ENCODE measurements at places on chromosomes 5 and 9.
A peak's percentile ranks its signal among the peaks of the same experiment; 100 is the strongest.

GRCh38 chr5:152170350-152170749 is 234.7 kb downstream of the NMUR2 start:
- no peak for DNase-seq

DNA sequence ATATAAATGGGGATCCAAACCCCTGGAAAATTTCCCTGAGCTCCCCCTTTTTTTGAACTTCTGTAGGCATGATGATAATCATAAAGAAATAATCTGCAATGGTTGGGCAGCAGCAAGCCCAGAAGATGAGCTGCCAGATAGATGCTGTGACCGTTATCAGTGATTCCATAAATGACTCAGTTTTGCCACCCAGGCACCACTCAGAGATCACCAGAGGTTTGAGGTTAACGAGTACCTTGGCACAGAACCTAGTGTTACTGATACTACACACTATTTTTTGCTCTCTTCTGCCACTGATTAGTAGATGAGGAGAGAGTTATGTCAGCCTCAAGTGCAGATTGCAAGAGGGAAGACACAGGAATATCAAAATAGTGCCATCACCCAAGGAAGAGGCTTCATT is 199.3 kb upstream of the PTGER4 start:
- DNase-seq, result peak; percentile 25

DNA sequence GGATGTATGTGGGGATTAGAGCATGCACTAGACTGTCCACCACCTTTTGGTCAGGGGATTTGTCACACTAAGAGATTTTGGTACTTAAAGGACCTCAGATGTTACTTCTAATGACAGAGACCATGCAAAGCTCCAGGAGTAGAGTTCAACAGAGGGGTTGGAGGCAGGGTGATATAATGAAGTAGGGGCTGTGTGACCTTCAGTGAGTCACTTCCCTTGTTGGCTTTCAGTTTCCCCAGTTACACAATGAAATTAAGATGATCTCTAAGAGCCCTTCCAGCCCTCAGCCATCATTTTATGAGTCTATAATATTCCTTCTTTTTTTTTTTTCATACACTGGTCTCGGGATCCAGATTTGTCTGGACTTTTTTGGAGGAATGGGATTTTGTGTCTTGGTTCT is 26.8 kb downstream of the GLRA1 start:
- DNase-seq, result no peak

GRCh38 chr9:80707120-80707519 is 982.2 kb downstream of the TLE1 start:
- no peak for DNase-seq

- no peak for DNase-seq
Observed at GRCh38 chr5:177445052-177445916, 1.3 kb upstream of the PRR7 start.

- DNase-seq, result no peak
Observed at GRCh38 chr5:159628703-159629102, 287.6 kb upstream of the ADRA1B start.

DNA sequence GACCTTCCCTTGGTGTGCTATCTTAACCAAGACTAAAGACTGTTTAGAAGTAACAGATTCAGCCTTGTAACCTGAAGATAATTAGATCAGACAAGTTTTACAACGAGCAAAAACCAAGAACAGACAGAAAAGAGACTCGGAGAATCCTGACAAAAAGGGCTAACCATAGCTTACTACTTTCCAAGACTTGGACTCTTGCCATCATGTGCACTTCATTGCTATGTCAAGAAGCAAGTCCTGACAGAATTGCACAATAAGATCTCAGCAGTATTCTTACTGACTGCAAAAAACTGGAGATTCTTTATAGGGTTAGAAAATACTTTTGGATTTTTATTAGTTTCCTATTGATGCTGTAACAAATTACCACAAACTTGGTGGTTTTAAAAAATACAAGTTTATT is 1539.0 kb upstream of the NUDT12 start:
- no peak for DNase-seq

- no peak for DNase-seq
Observed at GRCh38 chr5:172792701-172793570, 21.9 kb upstream of the DUSP1 start.

DNA sequence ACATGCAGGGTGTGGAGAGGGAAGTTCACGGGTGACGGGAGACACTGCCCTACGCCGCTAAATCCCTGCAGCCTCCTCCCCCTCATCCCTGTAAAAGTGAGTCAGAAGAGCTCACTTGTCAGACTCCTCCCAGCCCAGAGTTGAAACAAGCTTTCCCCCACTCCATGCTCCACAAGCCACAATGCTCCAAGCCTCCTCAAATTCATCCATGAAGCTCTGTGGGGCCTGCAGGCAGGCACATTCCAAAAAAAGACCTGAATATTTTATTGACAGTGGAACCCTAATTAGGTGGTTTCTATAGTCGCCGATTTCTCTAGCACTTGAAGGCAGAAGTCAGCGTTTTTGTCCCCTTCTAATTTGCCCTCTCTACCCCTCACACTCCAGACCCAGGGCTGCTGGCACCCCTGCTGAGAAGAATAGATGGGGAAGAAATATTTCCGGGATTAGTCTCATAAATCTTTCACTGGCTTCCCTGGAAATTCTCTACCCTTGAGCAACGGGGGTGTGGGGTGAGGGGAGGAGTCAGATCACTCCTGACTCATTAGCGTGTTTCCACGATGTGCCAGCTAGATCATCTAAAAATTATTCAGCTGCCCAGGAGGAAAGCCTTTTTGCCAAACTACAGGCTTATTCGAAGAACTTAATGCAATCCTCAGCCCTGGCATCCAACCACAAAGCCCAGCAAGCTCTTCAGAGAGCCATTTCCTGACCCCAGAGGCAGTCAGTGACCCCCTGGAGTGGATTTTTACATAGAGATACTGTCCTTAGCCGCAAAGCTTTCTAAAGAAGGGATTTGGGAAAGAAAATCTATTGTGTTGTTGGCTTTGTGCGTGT is 97.1 kb downstream of the ENC1 start:
- DNase-seq, result peak; percentile 90

DNA sequence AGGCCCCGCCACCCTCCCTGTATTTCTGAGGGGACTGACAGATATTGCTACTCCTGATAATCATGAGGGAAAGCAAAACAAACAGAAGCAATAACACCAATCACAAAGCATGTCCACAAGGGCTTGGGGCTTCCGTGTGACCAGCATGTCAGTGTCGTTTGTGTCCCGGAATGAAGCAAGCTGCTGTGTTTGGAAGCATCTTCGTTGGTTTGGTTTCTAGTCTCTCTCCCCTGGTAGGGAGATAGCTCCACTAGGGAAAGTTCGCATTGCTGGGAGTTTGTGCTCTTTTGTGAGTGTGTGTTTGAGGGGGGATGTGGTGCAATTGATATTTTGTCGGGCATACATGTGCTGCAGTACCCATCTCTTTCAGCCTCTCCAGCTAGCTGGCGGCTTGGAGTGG is 1.4 kb downstream of the GRIA1 start:
- DNase-seq, result no peak

GRCh38 chr5:177457852-177458681 is 11.5 kb downstream of the PRR7 start:
- no peak for DNase-seq

GRCh38 chr9:74543145-74543544 is 46.0 kb downstream of the RORB start:
- DNase-seq, result no peak

DNA sequence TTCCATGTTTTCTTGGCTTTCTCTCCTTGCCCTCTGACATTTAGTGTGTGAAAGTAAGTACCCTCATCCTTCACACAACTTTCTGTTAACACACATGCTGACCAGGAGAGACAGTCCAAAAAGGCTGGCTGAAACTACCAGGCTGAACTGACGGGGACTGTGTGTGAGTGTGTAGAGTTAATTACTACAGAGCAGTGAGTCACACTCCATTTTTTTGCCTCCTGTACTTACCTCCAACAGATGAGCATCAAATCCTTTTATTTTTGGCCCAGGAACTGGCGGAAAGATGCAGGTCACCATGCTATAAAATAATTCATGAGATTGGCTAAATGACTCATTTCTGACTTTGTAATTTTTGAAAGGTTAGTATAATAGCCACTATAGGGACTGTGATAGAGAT is 20.2 kb upstream of the AGXT2 start:
- DNase-seq, result peak; percentile 56

GRCh38 chr9:113568081-113568435 is 104.5 kb downstream of the RGS3 start:
- no peak for DNase-seq

- no peak for DNase-seq
Observed at GRCh38 chr9:71594541-71594940, 173.8 kb downstream of the CEMIP2 start.

DNA sequence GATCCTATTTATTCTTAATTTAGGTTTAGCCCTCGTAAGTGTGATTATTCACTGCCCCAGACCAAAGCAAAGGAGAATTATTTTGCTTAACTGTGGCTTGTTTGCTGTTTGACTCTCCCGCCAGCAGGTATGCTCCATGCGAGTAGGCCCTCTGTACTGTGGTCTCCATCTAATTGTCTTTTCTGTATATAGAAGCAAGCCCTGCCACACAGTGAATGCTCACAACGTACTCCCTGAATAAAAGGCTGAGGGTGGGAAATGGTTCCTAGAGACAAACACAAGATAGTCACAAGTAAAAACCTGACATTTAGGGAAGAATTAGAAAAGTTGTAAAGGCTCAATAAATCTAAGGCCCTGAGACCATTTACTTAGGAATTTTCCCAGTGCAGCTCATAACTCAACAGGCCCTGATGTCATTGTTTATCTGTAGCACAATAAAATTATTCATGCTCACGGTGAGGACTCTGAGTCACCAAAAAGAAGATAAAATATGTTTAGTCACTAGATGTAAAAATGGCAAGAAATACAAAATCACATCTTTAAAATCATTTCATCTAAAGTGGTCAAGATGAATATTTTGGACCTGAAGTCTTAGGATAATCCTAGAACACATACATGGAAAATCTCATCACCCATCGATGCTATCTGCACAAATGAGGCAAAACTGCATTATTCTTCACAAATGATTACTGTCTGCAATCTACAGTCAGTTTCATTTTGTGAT is 473.2 kb downstream of the ENC1 start:
- peak; percentile 86 for DNase-seq

DNA sequence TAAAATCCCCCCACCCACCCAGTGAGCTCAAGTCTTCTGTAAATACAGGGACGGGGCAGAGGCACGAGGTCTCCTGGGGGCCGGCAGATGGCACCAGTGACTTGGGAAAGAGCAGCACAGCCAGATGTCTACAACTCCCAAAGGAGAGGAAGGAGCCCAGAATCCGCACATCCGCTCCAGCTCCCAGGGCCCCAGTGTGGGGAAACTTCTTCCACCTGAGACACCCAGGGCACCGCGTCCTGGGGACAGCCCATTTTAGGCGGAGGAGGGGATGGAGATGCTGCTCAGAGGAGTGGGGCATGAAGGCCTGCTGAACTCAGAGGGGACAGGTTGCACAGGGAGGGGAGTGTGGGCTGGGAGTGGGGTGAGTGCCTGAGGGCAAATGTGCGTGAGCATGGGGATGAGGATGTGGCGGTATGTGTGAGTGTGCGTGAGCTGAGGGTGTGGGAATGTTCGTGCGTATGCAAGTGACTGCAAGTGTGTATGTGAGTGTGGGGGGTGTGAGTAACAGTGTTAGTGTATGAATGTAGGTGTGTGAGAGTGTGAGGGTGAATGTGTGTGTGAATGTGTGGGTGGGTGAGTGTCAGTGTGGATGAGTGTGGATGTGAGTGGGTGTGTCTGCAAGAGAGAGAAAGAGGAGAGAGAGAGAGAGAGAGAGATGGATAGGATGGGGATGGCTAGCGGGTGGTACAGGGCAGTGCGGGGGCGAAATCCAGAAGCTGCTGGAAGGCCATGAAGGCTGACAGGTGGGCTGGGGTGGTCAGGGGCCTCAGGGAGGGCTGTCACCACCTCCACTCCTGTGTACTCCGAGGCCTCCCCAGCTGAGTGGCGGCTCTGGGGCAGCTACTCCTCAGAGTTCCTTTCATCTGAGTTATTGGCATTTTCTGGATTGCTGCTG is 63.5 kb downstream of the DUSP1 start:
- peak; percentile 66 for DNase-seq

GRCh38 chr9:98983295-98984268 is 39.9 kb downstream of the COL15A1 start:
- peak; percentile 94 for DNase-seq

DNA sequence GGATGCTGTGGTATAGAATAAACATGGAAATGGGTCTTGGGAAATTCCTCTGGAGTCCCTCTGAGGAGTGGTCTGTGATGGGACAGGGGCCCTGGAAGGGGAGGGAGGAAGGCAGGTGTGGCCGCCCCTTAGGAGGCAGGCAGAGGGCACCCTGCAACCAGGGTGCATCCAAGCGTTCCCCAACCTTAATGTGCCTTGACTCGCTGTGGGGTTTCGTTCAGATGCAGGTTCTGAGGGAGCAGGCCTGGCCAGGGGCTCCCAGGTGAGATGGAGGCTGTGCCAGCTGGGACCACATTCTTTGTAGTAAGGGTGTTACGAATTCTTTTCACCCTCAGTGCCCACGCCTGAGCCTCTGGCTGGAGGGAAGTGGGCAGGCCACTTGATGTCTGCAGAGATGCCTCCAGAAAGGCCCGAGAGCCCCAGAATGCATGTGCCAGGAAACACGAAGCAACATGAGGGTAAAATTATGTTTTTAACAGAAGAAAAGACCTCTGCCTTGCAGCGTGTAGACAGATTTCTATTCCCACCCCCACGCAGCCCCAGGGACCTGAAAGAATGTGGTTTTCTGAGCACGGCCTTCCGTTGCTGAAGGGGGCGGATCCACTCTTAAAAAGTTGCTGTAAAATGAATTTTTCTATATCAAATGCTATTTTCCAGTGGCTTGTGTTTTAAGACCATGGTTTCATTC is 150.4 kb upstream of the IER5L start:
- DNase-seq, result no peak

- DNase-seq, result no peak
Observed at GRCh38 chr5:74725331-74725730, 40.3 kb downstream of the HEXB start.

GRCh38 chr9:89926691-89927220 is 321.9 kb downstream of the GADD45G start:
- DNase-seq, result no peak

DNA sequence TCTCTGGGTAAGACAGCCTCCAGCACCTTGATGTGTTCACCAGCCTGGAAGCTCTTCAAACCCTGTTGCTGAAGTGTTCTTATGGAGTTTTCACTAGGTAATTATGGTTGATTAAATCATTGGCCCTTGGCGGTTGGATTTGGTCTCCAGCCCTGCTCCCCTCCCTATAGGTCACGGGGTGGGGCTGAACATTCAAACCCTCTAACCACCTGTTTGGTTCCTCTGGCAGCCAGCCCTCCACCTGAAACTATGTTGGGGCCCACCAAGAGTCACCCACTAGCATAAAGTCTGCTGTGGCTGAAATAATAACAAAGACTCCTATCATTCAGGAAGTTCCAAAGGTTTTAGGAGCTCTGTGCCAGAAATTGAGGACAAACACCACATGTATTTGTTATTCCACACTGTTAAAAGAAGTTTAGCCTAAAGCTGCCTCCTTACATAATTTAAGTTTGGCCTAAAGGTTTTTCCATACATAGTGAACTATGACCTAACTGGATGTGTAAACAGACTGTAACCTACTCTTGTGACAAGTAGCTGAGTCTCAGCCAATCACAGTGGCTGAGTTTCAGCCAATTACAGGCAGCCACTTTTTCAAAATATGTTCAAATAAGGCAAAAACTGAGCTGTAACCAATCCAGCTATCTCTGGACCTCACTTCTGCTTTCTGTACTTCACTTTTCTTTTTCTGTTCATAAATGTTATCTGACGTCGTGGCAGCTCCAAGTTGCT is 34.8 kb downstream of the TMEM252 start:
- DNase-seq, result no peak

GRCh38 chr9:134410071-134410834 is 84.0 kb downstream of the RXRA start:
- no peak for DNase-seq

All from HFFc6 (cell line).